ENCODE measurements at places on chromosomes 12 and 14.

- DNase-seq = no peak
These were observed 117.1 kb downstream of the KICS2 start for GRCh38 chr12:64105026-64105425.

DNA sequence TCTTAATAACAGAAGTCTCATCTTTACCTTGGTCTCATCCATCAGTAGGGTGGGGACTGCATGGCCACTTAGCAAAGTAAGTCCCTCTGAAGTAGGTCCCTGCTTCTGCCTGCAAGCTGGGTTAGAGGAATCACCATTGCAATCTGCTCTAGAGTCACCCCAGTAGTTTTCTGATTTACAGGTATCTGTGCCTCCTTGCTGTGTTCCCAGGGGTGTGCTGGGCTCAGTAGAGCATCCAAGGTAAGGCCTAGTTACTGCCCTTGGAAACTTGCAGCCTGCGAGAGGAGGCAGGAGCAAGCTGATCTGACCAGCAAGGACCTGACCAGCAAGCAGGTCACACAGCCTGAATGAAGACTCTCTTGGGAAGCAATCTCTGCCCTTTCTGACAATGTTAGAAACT lies 160.8 kb upstream of the GSC start:
- no peak for DNase-seq

DNA sequence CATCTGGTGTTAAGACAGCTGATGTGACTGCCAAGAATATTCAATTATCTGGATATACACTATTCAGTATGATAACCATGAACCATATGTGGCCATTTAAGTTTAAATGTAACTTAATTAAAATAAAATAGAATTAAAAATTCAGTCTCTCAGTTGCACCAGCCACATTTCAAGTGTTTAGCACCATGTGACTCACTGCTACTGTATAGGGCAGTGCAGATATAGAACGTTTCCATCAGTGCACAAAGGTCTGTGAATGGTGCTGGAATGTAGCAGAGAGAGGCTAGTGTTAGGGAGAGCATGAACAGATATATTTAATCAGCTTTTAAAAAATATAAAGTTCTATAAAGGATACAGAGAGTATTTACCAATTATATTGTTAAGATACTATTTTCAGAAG lies 28.7 kb downstream of the ARID4A start:
- DNase-seq = no peak

GRCh38 chr14:103319422-103319821 lies 14.6 kb upstream of the EIF5 start:
- DNase-seq = no peak

DNA sequence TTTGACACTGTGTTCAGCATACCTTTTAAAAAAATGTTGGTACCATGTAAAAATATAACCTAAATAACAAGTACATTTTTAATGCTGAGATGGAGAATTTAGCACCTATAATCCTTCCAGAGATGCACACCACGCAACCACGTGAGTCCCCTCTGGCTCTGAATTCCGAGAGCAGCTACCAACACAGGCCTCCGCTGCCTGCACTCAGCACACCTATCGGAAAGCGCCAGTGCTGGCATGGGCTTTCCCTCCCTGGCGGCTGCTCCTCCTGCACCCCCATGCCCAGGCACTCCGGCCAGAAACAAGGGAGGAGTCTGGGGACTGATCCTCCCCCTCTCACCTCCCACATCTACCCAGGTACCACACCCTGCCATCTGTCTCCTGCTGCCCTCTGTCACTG lies 47.0 kb downstream of the ITPK1 start:
- DNase-seq = no peak

- no peak for DNase-seq
These were observed 39.5 kb upstream of the DACT1 start for GRCh38 chr14:58598028-58598803.

- no peak for DNase-seq
These were observed 4.8 kb downstream of the LACRT start for GRCh38 chr12:54629925-54630324.

DNA sequence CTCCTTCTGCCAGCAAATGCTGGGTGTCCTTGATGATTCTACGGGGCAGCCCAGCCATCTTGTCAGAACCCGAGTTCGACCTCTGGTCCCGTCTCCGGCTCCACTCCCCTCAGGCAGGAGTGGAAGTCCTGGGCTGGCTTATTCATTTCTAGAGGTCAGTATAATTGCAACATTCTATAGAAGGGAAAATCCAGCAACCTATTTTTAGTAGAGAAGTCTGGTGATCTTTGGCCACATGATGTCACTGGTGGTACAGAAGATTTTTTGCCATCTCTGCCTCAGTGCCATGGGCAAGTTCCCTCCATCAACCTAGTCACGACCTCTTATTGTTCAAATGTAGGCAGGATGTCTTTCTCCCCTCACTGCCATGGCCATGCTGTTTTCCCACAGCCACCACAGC lies 22.4 kb downstream of the OR10G2 start:
- DNase-seq = no peak

GRCh38 chr14:55102141-55102621 lies 26.9 kb upstream of the LGALS3 start:
- DNase-seq = no peak

- DNase-seq = no peak
These were observed 15.1 kb downstream of the CHD4 start for GRCh38 chr12:6592087-6592486.

- DNase-seq = no peak
These were observed 14.8 kb upstream of the SLC4A8 start for GRCh38 chr12:51409846-51410245.

DNA sequence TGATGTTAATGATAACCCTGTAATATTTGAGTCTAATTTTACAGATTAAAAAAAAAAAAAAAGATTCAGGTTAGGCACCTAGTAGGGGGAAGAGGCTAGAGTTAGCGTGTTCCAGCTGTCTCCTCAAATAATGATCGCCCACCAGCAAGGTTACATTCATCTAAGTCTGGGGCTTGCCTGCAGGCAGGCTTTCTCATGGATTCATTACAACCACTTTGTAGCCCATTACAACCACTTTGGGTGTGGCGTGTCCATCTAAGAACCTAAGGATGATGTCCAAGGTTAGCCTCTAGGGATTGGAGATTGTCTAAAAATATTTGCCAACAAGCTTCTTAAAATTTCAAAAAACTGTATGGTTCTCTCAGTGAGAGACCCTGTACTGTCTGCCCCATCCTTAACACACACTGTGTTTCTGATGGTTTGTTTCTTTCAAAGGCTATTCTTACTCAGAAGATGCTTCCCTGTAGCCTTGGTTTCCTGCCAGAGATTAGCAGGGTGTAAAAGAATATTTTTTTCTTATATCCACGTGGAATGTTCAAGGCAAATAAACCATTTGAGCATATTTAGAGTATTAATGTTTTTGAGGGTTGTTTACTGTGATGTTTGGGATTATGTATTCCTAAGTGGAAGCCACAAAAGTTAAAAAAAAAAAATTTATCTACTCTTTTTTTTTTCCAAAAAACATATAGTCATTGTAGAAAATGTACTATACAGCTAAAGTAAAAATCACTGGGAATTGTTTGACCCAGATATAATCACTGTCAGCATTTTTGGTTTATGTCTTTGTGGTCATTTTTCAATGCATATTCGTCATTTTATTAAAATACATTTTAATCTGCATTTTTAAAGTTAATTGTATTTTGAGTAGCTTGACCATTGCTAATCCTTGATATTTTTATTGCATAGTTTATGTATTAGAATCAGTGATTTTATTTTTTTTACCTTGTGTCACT lies 1.7 kb downstream of the DYNC1H1 start:
- DNase-seq = no peak

- no peak for DNase-seq
These were observed 49.9 kb downstream of the TSPAN8 start for GRCh38 chr12:71107936-71108335.

DNA sequence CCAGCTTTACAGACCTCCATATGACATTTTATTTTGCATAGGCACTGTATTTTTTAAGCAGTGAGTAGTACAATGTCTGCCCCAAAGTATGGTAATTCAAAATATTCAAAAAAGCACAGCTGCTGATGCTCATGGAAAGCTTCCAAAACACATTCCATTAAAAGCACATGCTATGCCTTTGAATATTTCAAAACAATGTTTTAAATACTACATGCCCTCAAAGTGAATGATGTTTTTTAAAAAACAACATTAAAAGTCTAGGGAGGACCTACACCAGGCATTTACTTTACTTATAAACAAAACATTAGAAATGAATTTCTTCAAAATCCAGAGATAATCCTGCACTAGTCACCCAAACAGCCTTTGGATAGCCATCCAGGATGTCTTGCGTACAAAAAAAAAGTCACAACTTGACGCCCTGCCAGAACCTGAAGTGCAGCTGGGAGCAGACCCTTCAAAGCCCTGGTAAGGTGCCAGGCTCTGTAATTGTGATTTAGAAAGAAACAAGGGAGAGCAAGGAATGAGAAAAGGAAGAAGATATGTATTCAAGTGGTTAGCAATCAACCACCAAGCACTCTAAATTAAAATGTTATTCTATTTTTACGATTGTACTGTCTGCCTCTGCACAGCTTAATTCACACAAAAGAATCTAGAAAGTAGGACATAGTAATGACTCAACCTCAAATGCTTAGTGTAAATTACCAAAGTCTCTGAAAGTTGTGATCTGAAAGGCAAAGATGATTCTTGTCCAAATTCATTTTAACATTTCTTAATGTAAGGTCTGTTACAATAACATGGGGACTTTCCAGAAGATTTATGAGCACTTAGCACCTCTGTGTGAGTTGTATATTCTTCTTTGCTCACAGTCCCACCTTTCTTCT lies 31.9 kb downstream of the CEP83 start:
- DNase-seq = no peak

- DNase-seq = peak; percentile 44
These were observed 67.8 kb upstream of the PLEKHG3 start for GRCh38 chr14:64636208-64636979.

GRCh38 chr12:31570880-31571279 lies 20.1 kb downstream of the DENND5B start:
- DNase-seq = no peak

- no peak for DNase-seq
These were observed 26.2 kb downstream of the NID2 start for GRCh38 chr14:52042371-52043289.

DNA sequence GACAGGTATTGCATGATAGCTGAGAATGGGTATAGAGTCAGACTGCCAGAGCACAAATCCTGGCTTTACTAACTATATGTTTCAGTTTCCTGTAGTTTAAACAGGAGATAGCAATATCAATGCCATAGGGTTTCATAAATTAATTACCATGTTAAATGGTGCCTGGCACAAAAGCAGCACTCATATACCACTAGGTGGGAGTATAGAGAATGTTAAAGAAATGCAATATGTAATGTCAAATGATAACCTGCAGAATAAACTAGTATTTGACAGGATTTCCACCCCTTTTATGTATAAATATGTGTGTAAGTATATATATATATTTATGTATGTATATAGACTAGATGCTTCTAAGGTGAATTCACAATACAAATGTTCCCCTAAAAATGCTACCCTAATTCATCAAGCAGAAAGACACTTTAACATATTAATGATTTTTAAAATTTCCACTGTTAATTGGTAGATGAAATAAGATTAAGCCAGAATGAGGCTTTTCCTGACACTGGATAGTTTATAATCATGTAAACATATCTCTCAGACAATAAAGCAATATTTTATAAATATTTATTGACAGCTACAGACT lies 8.6 kb downstream of the WDR89 start:
- DNase-seq = no peak

DNA sequence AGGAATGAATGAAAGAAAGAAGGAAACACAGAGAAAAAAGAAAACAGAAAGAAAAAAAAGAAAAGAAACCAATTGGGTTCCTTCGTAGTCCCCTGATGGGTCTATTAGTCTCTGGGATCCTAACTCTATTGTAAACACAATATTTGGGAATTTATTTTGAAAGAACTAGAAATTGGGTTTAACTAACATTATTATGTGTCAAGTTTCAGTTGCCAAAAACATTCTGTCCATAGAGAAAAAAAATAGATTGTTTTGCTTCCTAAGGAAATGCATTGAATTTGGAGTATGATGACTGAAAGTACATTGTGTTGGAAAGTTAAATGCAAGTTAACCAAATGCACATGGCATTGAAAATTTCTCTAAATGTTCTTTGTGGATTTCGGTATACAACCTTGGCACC lies 52.8 kb upstream of the PPP1R12A start:
- DNase-seq = no peak

GRCh38 chr12:65593239-65593701 lies 231.0 kb upstream of the HMGA2 start:
- no peak for DNase-seq

- no peak for DNase-seq
These were observed 56.6 kb upstream of the SRSF5 start for GRCh38 chr14:69710378-69710777.

GRCh38 chr14:99529899-99530298 lies 48.7 kb downstream of the CCNK start:
- no peak for DNase-seq

- peak; percentile 8 for DNase-seq
These were observed 43.9 kb upstream of the ESR2 start for GRCh38 chr14:64337888-64338615.

DNA sequence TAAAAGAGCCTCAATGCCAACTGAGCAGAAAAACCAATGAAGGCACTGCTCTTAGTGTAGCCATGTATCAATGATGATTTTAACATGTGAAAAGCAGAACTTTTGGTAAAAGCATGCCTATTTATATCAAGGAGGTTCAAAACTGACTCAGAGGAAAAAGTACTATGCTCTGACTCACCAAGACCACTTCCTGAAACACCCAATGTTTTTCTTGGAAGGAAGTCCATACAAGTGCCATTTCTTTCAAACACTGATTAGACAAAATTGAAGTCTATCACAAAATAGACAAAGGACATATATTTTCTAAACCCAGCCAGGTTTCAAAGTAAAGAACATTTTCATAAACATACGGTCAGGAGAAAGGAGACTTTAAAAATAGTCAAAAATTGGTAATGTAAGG lies 88.6 kb downstream of the EPS8 start:
- no peak for DNase-seq

DNA sequence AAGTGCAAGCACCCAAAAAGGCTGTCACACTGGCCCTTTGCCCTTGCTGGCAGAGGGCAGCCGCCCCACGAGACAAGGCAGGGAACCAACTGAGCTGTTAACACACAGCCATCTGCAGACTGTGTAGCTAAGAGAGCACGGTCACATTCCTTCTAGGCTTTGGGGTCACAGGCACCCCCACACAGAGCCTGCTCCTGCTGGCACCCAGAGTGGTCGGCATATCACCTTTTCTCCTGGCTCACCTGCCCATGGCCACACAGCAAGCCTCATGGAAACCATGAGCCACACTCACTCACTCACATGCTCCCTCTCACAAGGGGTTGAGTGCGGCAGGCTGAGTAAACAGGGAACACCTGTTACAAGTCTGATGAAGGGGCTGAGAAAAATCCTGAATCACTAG lies 214.5 kb downstream of the PCNX1 start:
- no peak for DNase-seq

GRCh38 chr14:21868442-21869046 lies 194.9 kb upstream of the OR4E1 start:
- DNase-seq = peak; percentile 80

GRCh38 chr14:76763096-76764041 lies 2.1 kb downstream of the VASH1 start:
- no peak for DNase-seq

DNA sequence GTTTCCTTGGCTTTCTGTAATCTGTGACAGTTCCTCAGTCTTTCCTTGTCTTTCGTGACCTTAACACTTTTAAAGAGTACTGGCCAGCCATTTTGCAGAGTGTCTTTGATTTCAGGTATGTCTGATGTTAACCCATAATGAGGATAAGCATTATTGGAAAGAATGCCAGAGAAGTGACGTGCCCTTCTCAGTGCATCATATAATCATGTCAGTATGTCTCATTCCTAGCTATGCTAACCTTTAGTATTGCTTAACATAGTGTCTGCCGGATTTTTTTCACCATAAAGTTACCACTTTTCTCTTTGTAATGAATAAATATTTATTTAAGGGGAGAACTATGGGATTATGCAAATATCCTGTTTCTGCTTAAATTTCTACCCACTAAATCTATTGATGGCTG lies 28.5 kb downstream of the RERG start:
- no peak for DNase-seq

All from stimulated activated CD4-positive, alpha-beta T cell treated with anti-CD3 and anti-CD28 coated beads, Interleukin-12 subunit alpha, Interleukin-12 subunit beta, amount 100 ng/mL, for 24 hours (primary cell).